ENCODE measurements at places on chromosomes 12 and 14. TPM values are rescaled to one million over a fixed set of nuclear protein-coding genes. Genes with fewer than 3 reads are reported as not detected.
A peak's percentile ranks its signal among the peaks of the same experiment; 100 is the strongest.

DNA sequence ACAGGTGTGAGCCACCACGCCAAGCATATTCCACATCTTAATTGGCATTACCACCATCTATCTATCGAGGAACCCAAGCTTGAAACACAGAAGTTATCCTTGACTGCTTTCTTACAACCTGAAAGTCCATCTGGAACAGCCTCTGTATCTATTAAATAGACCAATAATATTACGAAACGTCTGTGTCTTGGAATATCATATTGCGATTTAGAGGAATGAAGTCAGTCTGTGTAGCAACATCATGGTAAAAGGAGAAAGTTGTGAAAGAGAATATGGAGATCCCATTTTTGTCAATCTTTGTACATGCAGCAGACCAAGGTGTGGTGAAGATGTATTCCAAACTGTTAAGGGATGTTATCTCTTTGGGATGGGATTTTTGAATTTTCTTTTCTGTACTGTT, 25.8 kb upstream of the MAX start:
- no peaks in the 10 kb centered on the region for H3K27me3 ChIP-seq
- no peak for DNase-seq
- no peaks in the 10 kb centered on the region for H3K4me1 ChIP-seq
- H3K36me3 ChIP-seq = no peaks in the 10 kb centered on the region

GRCh38 chr12:52308806-52309425, 12.3 kb downstream of the KRT83 start:
- H3K27me3 ChIP-seq = no peaks in the 10 kb centered on the region
- peak overlapping the region; percentile 39 for H3K4me3 ChIP-seq

DNA sequence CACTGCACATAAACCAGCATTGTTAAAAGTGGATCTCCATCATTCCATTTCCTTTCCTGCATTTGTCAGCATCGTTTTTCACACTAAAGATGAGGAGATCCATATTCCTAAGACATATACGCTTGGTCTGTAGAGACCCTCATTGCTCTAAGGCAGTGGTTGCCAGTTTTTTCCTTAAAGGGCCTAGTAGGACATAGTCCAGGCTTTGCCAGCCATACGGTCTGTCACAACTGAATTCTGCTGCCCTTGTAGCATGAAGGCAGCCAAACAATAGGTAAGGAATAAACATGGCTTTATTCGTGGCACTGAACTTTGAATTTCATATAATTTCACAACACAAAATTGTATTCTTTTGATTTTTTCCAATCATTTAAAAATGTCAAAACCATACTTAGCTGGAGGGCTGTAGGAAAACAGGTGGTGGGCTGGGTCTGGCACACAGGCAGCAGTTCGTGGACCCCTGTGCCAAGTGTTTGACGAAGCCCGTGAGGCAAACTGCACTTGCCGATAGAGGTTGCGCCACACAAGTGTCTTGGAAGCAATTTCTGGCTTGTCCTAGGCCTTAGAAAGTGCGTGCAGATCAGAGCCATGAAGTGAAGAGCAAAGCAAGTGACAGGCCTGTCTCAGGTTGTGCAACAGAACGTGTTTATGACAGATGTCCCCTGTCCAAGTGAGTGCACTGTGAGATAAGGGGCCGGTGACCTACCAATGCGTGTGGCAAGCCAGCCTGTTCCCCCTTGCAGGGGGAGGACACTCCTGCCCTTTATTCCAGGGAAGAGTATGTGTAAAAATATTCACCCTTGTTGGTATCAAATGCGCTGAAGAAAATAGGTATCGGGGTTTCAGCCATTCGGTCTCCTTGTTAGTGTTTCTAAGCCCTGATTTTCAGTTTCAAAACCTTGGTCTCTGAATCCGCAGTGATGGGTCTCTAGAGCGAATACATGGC, 916 bp upstream of the CHPT1 start:
- peak overlapping the region; percentile 85 for H3K4me3 ChIP-seq

- no peak for DNase-seq
- H3K4me3 ChIP-seq = no peak overlapping the region
- H3K27ac ChIP-seq = no peak overlapping the region
- H3K36me3 ChIP-seq = no peaks in the 10 kb centered on the region
These were observed 34.8 kb upstream of the SELPLG start for GRCh38 chr12:108668542-108668941.

GRCh38 chr12:14167005-14167628, 185.7 kb upstream of the GRIN2B start:
- no peaks in the 10 kb centered on the region for H3K36me3 ChIP-seq
- H3K27ac ChIP-seq = no peak overlapping the region
- DNase-seq = peak; percentile 47
- no peaks in the 10 kb centered on the region for H3K27me3 ChIP-seq
- no peak overlapping the region for H3K4me3 ChIP-seq

- no peak overlapping the region for H3K4me3 ChIP-seq
- no peaks in the 10 kb centered on the region for H3K36me3 ChIP-seq
- no peak for DNase-seq
These were observed 248.0 kb downstream of the PDZRN4 start for GRCh38 chr12:41436076-41436475.

GRCh38 chr12:92146497-92147224, 1.0 kb upstream of the BTG1 start:
- DNase-seq = no peak
- H3K36me3 ChIP-seq = no peaks in the 10 kb centered on the region
- H3K27me3 ChIP-seq = no peaks in the 10 kb centered on the region
- H3K4me1 ChIP-seq = peaks cover 6% of the 10 kb centered on the region

DNA sequence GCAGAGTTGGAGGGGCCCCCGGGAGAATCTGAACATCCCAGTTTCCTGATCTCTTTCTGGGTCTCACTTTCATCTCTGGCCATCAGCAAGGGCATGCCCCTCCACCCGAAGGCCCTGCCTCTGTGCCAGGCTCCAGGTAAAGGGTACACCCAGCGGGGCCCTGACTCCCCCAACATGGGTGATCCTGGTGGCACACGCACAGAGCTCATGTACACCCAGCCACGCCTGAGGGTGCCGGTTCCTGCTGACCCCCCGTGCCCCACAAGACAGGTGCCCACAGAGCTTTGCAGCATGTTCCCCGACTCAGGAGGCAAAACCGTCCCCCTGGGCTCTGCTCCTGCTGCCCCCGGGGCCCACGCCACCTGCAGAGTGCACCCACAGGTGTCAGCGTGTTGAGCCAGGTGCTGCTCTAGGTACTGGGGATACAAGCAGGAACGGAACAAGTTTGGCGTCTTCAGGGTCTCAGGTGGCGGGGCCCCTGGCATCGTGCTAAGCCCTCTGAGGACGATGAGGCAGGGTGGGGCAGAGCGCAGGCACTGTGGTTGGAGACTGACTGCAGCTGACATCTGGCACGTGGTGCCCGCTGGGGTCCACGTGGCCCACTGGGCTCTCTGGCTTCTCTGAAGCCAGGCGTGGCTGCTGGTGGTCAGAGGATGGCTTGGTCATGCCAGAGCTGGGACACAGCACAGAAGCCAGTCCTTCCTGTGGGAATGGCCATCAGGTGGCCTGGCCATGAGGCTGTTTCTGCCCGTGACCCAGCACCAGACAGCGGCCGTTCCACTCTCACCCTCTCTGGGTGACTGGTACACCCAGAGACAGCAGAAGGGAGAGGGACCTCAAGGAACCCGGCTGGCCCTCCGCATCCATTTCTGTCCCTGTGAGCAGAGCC, 13.8 kb downstream of the BAG5 start:
- no peak for DNase-seq
- H3K36me3 ChIP-seq = no peaks in the 10 kb centered on the region
- peaks cover 53% of the 10 kb centered on the region for H3K4me1 ChIP-seq
- peak overlapping the region; percentile 88 for H3K27ac ChIP-seq
- no peaks in the 10 kb centered on the region for H3K27me3 ChIP-seq

GRCh38 chr14:48792376-48793024, 793.7 kb downstream of the RPS29 start:
- no peaks in the 10 kb centered on the region for H3K36me3 ChIP-seq

- H3K36me3 ChIP-seq = no peaks in the 10 kb centered on the region
- DNase-seq = no peak
- H3K27me3 ChIP-seq = no peaks in the 10 kb centered on the region
- H3K4me3 ChIP-seq = no peak overlapping the region
- no peak overlapping the region for H3K27ac ChIP-seq
These were observed 223.4 kb upstream of the DIO2 start for GRCh38 chr14:80434574-80435321.

- DNase-seq = peak; percentile 42
- no peaks in the 10 kb centered on the region for H3K36me3 ChIP-seq
- H3K27ac ChIP-seq = no peak overlapping the region
- no peaks in the 10 kb centered on the region for H3K27me3 ChIP-seq
- H3K4me1 ChIP-seq = peaks cover 9% of the 10 kb centered on the region
These were observed 3.5 kb upstream of the ASB8 start for GRCh38 chr12:48160807-48161206.

GRCh38 chr14:102540315-102541028, 30.9 kb upstream of the ANKRD9 start:
- DNase-seq = no peak
- H3K27me3 ChIP-seq = no peaks in the 10 kb centered on the region
- H3K27ac ChIP-seq = no peak overlapping the region
- no peaks in the 10 kb centered on the region for H3K36me3 ChIP-seq
- H3K4me3 ChIP-seq = no peak overlapping the region

GRCh38 chr12:108799401-108800243, 57.8 kb downstream of the SSH1 start:
- no peaks in the 10 kb centered on the region for H3K27me3 ChIP-seq
- DNase-seq = no peak
- peaks cover 32% of the 10 kb centered on the region for H3K4me1 ChIP-seq
- H3K27ac ChIP-seq = no peak overlapping the region
- H3K4me3 ChIP-seq = no peak overlapping the region
- H3K36me3 ChIP-seq = no peaks in the 10 kb centered on the region

DNA sequence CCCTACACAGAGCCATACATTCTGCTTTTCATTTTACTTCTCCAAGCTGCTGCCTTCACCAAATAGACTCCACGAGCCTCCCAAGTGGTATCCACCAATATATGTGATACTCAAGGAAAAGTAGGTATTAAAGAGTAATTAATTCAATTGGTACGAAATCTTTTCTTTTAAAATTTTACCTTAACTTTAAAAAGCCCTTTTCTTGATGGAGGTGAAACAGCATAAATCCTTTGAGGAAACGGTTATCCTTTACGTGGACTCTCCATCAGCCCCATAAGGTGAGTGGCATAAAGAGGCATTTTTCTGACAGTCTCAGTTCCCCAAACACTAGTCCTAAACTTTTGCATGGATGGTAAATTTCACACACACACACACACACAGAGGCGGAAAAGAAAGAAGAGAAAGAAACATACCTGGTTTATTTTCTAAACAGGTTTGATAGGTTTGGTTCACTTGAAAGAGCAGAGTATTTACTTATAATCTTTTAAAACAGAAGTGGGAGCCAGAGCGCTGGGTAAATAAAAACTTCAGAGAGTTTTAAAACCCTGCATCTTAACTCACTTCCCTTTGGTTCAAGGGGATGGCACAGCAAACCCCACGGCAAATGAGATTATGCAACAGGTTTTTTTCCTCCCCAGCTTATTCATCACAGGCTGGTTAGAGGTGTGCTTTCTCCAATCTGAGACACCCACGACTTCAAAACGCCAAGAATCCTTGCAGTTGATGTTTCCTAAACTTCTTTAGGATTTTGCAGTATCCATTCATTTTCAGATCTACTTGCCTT, 1.9 kb downstream of the DUSP16 start:
- peak overlapping the region; percentile 100 for H3K27ac ChIP-seq
- H3K4me3 ChIP-seq = peak overlapping the region; percentile 96
- DNase-seq = peak; percentile 58
- peaks cover 19% of the 10 kb centered on the region for H3K4me1 ChIP-seq

DNA sequence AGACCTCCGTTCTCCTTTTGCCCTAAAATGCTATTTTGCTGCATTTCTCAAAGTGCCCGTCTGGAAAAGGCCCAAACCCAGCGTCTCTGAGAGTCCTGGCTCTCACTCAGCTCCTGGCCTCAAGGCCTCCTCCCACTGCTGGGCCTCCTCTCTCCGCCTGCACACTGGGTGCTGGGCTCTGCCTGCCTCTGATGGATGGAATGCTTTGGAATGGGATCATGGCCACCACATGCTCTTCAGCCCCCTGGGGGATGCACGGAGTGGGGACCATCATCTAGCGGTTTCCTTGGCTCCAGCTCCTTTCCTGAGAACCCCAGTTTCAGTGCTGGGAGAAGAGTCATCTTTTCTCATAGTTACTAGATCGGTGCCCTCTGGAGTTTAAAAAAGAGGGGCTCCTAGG, 65.2 kb downstream of the KDM2B start:
- no peak overlapping the region for H3K27ac ChIP-seq
- H3K4me1 ChIP-seq = peaks cover 16% of the 10 kb centered on the region
- DNase-seq = no peak
- H3K4me3 ChIP-seq = no peak overlapping the region
- H3K36me3 ChIP-seq = no peaks in the 10 kb centered on the region

DNA sequence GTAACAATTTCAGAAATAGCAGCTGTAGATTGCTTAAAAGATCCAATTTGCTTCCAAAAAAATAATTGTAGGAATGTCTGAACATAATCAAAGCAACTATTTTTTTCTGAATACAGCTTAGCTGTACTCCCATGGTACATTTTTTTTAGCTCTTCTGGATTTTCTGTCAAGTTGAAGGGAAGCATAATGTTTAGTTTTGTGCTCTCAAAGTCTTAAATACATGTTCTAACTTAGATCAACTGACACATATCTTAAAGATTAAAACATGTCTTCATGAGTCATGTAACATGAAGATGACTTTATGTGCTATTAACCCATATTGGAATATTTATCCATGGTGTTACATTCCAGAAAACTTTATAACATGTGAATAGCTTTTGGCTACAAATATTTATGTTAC, 255.7 kb downstream of the BTG1 start:
- no peak overlapping the region for H3K27ac ChIP-seq
- no peak overlapping the region for H3K4me3 ChIP-seq
- no peak for DNase-seq
- H3K4me1 ChIP-seq = no peaks in the 10 kb centered on the region
- no peaks in the 10 kb centered on the region for H3K36me3 ChIP-seq

GRCh38 chr12:71640316-71640715, 23.3 kb downstream of the ZFC3H1 start:
- H3K27ac ChIP-seq = no peak overlapping the region
- no peak for DNase-seq
- no peaks in the 10 kb centered on the region for H3K4me1 ChIP-seq
- H3K4me3 ChIP-seq = no peak overlapping the region

STYK1 gene
- total RNA-seq = 0.24 TPM

MYO1A gene
- 5.9 TPM for total RNA-seq

DIO3 gene
- 4.6 TPM for total RNA-seq

OR4N5 gene
- not detected for total RNA-seq

IL31 gene
- not detected for total RNA-seq

HOXC4 gene
- 3.1 TPM for total RNA-seq

CCDC38 gene
- 25.8 TPM for total RNA-seq

OLR1 gene
- 2.5 TPM for total RNA-seq

KRT73 gene
- total RNA-seq = not detected
